ENCODE measurements at places on chromosomes 6 and 20.

GRCh38 chr20:61980647-61981583 lies 84.8 kb downstream of the TAF4 start:
- no peak for DNase-seq

GRCh38 chr6:8180327-8181159 lies 78.2 kb upstream of the EEF1E1 start:
- no peak for DNase-seq

GRCh38 chr6:109510358-109510757 lies 27.3 kb upstream of the ZBTB24 start:
- no peak for DNase-seq

- no peak for DNase-seq
Observed at GRCh38 chr6:114569669-114570068, 226.8 kb upstream of the HS3ST5 start.

DNA sequence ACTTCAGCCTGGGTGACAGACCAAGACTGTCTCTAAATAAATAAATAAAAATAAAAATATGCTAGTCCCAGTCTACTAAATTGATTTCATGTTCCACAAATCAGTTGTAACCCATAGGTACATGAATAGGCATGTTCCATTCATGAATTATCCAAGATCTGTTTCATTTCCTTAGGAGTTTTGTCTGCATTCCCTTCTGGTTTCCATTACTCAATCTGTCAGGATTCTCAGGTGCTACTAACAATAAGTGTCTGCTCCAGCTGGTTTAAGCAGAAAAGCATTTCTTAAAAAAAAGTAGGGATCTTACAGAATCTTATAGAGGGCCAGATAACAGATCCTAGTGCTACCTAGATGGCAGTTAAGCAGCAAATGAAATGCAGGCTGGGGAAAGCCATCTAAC lies 15.6 kb upstream of the PKIG start:
- no peak for DNase-seq

DNA sequence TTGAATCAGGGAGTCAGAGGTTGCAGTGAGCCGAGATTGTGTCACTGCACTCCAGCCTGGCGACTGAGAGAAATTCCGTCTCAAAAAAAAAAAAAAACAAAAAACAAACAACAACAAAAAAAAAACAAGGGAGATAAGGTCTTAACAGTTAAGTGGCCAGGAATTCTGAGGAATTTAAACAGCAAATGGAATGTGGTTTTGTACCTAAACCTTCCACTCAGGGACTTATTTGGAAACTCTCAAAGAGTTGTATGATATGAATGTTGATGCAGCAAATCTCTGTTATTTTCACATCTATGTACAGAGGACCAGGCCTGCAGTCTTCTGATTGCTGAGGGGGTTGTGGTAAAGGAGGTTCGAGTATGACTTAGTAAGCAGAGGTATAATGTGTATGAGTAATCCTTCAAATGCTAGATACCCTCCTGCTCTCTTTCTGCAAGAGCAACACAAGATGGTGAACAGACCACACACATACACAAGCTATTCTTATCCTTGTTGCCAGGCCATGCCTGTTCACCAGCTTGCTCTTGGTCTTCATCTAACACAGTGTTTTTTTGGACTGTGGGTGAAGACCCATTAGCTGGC lies 174.9 kb upstream of the SCGN start:
- DNase-seq: no peak

GRCh38 chr6:109008054-109008453 lies 86.6 kb downstream of the SESN1 start:
- DNase-seq: no peak

- no peak for DNase-seq
Observed at GRCh38 chr6:147741389-147741788, 232.9 kb downstream of the SAMD5 start.

DNA sequence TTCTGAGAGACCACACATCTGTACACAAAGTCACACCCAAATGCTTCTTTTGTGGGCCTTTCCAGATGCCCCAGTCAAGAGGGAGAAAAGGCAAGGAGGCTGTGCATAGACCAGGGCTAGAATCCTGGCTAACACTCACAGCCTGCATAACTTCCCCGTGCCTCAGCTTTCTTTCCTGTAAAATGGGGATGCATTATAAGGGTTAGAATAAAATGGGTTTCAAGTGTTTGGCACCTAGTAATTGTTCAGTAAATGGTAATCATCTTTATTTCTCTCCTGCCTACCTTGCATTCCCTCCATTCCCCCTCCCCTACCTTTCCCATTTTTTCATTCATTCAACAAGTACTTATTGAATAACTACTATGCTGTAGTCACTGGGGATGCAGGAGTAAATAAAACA lies 29.4 kb downstream of the UNC5CL start:
- no peak for DNase-seq

DNA sequence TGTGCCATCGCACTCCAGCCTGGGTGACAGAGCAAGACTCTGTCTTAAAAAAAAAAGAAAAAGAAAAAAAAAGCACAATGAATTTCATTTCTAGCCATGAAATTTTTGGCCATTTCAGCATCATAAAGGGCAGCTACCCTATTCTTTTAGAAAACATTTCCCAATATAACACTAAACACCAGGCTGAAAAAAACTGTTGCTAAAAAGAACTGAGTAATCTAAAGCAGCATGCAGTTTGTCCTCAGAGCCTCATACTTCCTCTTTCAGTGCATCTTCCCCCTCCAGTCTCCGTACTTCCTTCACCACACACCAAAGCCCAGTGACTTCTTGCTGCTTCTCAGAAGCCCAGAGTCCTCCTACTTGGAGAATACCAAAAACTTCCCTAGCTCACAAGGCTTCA lies 5.6 kb upstream of the IFNGR1 start:
- no peak for DNase-seq

GRCh38 chr6:157438611-157439111 lies 57.7 kb downstream of the ZDHHC14 start:
- DNase-seq: no peak

- DNase-seq: no peak
Observed at GRCh38 chr20:42705550-42705949, 484.2 kb downstream of the PTPRT start.

DNA sequence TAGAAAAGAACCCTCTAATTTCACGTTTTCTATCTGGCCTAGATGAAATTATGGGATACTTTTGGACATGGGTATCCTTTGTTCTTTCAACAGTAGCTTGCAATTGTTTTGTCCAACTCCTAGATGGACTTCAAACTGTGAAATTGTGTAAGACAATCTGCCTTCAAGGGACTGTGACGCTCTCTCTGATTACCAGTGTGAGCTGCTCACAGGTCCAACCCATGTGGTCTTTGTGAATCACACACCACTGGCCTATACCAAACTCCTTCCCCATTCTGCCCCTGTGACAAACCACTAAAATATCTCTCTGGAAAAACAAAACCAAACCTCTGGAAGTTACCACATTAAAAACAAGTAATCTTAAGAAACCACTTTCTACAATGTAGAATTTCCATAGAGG lies 59.5 kb downstream of the NINL start:
- DNase-seq: no peak

DNA sequence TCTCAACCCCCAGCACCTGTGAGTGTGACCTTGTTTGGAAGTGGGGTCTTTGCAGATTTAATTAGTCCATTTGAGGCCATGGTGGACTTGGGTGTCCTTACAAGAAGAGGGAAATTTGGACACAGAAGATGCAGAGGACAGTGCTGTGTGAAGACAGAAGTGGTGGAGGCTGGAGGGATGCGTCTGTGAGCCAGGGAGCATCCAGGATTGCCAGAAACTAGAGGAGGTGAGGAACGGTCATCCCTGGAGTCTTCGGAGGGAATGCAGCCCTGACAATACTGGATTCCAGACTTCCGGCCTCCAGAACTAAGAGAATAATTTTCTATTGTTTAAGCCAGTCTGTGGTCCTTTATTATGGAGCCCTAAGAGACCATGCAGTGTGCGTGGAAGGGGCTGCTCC lies 22.9 kb upstream of the NPBWR2 start:
- no peak for DNase-seq

- no peak for DNase-seq
Observed at GRCh38 chr6:155483858-155484257, 28.2 kb upstream of the NOX3 start.

DNA sequence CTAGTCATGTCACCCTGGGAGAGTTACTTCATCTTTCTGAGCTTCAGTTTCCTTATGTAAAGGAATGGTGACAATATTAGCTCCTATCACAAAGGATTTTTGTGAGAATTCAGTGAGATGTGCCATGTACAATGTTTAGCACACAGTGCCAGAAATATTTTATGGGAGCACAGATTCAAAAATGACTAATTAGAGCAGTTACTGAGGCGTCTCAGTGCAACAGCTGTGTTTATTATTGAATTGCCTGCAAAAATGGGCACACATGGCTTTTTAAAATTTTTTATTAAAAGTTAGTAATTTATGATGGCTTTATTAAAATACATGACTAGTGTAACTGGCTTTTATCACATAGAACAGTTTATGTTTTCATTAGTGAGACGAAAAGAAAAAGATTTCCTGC lies 134.3 kb upstream of the AHI1 start:
- no peak for DNase-seq

- no peak for DNase-seq
Observed at GRCh38 chr6:4474810-4475209, 301.4 kb upstream of the CDYL start.

- no peak for DNase-seq
Observed at GRCh38 chr6:130624046-130624445, 203.2 kb upstream of the SMLR1 start.

DNA sequence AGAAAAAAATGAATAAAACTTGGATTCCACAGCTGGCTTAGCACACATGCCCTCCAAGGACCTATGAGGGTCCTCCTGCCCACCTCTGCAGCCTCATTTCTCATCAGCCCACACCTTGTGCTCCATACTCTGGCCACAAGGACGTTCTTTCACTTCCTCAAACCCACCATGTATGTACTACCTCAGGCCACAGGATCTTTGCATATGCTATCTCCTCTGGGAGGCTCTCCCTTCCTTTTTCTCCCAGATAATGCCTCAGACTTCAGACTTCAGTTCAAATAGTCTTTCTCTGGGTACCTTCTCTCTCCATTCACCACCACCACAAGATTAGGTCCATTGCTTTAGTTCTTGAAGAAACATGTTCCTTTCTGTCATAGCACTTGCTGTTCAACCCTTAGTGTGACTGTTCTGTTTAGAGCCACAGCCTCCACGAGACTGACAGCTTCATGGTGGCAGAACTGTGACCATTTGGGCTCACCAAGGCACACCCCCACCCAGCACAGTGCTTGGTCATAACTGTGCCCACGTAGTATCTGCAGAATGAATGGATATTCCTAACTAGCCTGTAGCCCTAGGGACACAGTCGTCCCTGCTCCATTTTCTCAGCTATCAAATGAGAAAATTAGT lies 146.7 kb upstream of the LRFN2 start:
- no peak for DNase-seq

DNA sequence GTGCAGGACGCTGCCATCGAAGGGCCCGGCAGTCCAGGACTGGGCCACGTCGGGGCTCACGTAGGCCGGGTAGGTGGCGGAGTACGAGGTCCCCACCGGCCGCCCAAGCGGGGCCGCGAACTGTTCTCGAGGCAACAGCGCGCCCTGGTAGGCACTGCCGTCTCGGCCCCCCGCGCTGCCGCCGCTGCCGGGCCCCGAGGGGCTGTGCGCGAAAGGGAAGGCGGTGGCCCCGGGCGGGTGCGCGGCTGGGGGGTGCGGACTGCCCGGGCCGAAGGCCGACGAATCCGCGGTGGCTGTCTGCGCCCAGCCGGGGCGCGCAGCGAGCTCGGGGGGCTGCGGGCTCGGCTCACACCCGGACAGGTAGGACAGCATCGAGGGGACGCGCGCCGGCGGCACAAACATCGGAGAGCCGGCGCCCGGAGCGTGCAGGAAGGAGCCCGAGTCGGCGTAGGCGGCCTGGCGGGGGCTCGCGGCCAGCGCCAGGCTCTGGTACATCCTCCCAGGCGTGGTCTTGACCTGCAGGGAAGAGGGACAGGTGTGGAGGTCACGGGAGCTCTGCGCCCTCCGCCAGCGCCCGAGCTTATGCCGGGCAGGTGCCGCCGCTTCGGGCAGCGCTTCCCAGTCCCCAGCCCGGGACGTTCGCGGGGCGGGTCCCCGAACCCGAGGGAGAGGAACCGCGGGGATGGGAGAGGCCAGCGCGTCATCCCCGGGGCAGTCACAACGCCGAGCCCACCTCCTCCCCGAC lies 596 bp downstream of the GATA5 start:
- DNase-seq: no peak

DNA sequence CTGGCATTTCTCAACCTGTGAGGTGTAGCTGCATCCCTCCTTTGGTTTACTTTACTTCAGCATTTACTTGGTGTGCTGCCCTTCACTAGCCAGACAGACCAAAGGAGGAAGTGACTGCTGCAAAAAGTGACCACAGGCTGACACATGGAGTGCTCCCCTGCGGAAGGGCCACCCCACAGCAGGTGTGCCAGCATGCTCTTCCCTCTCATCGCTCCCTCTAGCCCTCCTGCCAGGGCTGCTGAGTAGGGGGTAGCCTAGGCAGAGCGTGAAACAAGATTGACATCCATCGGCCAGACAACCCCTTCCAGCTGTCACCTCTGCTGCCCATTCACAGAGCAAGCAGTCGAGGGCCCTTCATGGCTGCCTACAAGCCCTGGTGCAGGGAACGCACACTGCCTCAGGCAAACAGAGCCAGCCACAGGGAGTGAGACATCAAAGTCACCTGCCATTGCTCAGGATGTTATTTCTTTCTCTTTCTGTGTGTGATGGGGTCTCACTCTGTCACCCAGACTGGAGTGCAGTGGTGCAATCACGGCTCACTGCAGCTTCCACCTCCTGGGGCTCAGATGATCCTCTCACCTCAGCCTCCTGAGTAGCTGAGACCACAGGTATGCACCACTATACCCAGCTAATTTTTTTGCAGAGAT lies 102.0 kb upstream of the RPS6KA2 start:
- no peak for DNase-seq

- DNase-seq: no peak
Observed at GRCh38 chr20:56778765-56779195, 149.7 kb downstream of the TFAP2C start.

GRCh38 chr6:168216117-168216516 lies 103.5 kb downstream of the DACT2 start:
- no peak for DNase-seq

DNA sequence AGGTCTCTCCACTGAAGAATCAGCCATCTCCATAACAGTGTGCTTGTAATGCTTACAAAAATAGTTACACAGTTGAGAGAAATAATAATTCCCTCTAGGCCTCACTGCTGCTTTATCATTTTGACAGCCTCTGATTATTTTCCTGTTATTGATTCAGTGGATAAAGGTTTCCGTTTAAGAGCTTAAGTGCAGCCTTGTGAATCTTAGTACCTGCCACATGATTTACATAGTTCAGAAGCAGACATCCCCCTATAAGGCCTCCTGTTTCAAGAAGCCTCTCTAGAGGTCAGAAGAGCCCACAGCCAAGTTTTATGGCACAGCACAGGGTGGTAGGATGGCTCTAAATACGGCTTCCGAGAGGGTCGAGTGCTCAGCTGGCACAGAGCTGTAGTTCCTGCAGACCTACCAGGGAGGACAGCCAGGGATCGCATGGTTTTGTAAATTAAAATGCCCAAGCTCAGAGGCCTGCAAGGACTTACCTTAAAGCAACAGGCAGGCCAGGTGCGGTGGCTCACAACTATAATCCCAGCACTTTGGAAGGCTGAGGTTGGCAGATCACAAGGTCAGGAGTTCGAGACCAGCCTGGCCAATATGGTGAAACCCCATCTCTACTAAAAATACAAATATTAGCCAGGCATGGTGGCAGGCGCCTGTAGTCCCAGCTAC lies 17.6 kb upstream of the PYGB start:
- DNase-seq: no peak

Data from stimulated activated CD4-positive, alpha-beta T cell treated with anti-CD3 and anti-CD28 coated beads, Interleukin-15, amount 100 ng/mL, for 1 hour (primary cell).